EH (cell line): ENCODE measurements at places on chromosomes 2 and 18.
A peak's percentile ranks its signal among the peaks of the same experiment; 100 is the strongest.

- peak; percentile 25 for DNase-seq
These were observed 3.5 kb downstream of the NBEAL1 start for GRCh38 chr2:203018181-203018580.

DNA sequence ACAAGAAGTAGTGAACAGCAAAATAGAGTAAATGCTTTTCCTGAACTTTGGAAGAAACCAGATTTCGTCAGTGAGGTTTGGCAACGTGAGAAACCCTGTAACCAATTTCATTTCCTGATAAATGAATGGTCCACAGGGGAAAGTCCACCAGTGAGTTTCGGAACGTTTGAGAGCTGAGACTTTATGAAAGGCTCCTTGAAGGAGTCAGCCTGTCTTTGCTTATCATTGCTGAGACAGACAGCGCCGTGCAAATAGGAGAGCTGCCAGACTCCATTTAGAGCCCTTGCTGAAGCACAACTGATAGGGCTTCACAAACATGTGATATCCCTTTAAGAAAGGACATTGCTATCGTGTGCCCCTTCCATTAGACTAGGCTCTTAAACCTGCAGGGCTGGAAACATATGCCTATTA is 121.8 kb upstream of the SMAD7 start:
- no peak for DNase-seq

- DNase-seq, result no peak
These were observed 43.4 kb downstream of the ZNF516 start for GRCh38 chr18:76451396-76452331.

- peak; percentile 71 for DNase-seq
These were observed 6.5 kb upstream of the PPP3R1 start for GRCh38 chr2:68258851-68259250.

DNA sequence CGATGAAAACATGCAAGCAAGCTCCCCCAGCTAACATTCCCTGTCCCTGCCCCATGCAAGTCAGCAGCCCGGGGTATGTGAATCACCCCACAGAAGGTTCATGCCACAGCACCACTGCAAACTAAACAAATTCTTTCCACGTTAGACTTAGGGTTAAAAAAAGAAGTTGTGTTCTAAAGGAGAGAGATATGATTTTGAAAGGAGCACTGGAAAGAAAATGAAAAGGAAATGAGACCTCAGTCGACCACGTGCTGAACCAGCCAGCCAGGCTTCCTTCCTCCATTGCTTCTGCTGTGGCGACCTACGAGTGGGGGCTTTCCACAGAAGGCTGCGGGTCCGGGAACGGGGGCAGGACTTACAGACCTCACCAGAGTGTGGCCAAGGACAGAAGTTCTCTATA is 52.0 kb downstream of the ARL4C start:
- DNase-seq, result peak; percentile 97

- peak; percentile 60 for DNase-seq
These were observed 140.8 kb downstream of the MEIS1 start for GRCh38 chr2:66575625-66576310.

- DNase-seq, result no peak
These were observed 112.1 kb upstream of the MGAT5 start for GRCh38 chr2:134141598-134142340.

DNA sequence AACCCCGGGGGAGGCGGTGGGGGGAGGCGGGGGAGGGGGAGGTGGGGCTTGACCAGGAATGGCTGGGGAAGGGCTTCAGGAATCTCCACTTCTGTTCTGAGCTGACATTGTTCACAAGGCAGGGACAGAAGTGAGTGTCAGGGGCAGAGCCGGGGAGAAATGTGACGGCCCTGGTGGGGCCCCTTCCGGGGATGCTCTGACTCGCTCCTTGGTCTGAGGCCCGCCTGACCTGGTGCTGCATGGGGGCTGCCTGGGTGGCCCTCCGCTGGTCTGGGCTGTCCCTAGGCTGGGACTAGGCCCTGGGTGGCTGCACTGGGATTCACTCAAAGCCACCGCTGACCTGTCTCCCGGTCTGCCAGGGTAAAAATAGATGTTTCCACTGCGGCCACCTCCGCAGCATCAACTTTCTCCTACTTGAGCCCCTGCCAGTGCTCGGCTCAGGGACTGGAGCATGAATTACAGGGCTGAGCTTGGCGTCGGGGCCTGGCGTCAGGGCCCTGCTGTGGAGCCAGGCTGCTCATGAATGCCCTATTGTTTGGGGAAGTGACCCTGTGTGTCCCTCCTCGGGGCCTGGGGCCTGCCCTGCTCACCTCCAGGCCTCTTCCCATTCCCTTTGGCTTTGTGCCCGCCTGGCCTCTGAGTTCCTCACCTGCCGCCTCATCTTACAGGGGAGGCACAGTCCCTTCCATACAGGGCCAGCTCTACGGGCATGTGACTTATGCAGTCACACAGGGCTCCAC is 247.5 kb downstream of the DYSF start:
- DNase-seq, result no peak

DNA sequence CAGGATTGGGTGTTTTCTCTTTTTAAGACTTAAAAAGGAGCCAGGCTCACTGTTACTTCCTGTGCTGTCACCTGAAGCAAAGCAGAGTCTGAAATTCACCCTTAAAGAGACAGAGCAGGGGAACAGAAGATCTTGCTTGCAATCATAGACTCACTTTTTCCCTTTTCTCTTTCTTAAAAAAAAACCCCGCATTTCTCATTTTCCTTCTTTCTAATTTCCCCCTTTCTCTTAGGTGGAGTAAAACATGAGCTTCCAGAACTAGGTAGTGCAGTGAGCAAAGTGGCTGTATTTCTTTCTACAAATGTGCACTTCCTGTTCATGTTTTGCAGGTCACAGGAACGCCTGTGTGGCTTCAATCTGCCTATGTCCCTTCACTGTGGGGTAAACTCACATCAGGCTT is 381.2 kb downstream of the LPIN1 start:
- no peak for DNase-seq

DNA sequence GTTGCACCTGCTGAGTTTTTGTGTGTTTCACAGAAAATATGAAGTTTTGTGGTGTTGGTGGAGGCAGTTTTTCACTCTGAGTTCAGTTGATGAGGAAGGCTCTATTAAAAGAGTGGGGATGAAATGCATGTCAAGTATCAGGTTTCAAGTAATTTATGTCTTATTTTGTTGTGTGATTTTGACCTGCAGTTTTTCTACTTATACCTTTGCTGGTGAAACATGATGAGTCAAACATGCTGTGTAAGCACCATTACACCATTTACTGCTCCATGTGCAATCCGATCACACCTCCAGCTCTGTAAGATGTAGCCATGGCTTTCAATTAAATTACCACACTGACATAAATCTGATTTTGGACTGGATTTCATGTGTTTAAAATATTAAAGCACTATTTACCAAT is 174.5 kb upstream of the ZEB2 start:
- DNase-seq, result no peak

- DNase-seq, result peak; percentile 6
These were observed 80.0 kb upstream of the CPO start for GRCh38 chr2:206859330-206859739.

DNA sequence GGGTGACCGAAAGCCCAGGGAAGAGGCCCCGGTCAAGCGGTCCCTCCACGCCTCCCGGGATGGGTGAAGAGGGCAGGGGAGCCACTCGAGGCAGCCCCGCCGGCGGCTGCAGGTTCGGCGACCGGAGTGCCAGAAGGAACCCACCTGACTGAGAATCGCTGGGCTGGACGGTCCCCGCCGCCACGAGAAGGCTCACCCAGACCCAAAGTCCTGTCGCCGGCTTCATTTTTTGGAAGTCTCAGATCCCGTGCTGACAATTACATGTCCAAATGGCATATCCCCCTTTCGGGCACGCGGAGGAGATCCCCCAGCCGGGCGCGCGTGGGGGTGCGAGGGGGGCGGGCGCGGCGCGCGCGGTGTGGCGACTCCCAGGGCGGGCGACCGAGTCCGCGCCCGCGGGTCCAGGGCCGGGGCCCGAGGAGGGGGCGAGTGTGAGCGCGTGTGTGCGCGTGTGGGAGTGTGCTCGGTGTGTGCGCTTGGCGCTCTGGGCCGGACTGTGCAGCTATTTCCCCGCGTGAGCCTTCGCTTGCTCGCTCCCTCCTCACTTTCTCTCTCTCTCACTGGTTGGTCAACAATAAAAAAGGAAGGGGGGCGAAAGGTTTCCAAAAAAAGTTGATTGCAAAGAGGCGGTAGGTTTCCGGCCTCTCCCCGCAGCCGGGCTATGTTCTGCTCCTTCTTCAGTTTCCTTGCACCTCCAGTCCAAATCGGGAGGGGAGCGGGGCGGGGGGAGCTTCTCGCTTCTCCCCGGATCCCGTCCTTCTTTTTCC is at the start of gene ERBB4:
Gene ERBB4 (minus strand): TSS at position 498 of the 767 bp plus-strand sequence. CDS start 272 bp downstream, at position 226.
- peak; percentile 7 for DNase-seq

DNA sequence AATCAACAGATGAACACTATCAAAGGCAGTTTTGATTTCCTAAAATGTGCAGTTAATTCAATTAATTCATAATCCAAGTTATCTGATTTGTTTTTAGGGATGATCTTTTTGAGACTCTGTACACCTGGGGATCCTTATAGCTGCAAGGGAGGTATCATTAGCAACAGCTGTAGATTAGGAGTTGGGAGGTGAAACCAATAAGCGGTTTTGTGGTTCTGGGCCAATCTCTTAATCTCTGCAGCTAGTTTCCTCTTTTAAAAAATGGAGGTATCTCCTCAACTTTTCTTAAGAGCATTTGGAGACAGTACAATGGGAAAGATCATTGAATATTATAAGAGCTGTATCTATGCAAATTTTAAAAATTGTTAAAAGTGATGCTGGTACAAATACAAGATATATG is 126.0 kb downstream of the MC4R start:
- no peak for DNase-seq

GRCh38 chr2:230924470-230925341 is at the start of gene GPR55:
GPR55 (minus strand) TSS chr2:230925242; CDS start chr2:230910962, 14,280 bp downstream.
- DNase-seq, result no peak

DNA sequence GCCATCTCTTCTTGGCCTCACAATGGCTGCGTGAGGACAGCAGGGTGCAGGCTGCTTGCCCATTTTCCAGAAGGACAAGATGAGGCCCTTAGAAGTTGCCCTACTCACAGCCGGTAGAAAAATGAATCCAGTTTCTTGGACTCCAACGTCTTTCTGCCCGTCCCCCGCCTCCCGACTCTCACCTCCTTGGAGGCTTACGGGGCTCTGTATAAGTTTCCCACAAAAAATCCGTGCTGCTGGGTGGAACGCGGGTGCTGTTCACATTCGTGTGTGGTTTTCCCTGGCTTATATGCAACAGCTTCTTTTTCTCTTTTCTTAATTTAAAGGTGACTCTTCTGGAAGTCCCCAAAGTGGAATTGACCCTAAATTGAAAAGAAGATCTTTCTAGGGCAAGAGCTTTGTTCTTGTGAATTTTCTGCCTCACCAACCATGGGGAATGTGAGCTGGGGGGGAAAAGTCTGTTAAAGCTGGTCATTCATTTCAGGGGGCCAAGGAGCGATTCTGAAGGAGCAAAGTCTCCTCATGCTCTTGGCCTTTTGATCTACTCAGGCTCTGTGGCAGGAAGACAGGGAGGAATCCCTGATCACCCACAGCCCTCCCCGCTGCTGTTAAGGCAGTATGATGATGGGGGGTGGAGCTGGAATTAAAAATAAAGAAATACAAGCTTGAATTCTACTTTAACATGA is 51.3 kb downstream of the DDX1 start:
- DNase-seq, result no peak

DNA sequence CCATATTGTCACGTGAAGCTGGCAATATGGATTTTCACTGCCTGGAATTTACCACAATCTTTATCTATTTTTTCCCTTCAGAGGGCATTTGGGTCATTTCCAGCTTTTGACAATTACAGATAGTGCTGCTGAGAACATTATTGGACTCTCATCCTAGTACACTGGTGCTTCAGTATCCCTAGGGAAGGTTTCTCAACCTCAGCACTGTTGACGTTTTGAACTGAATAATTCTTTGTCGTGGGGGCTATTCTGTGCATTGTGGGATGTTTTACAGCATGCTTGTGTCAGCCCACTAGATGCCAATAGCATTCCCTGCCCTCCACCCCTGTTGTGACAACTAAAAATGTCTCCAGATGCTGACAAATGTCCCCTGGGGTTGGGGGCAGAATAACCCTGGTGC is 185.7 kb downstream of the TPGS2 start:
- no peak for DNase-seq

DNA sequence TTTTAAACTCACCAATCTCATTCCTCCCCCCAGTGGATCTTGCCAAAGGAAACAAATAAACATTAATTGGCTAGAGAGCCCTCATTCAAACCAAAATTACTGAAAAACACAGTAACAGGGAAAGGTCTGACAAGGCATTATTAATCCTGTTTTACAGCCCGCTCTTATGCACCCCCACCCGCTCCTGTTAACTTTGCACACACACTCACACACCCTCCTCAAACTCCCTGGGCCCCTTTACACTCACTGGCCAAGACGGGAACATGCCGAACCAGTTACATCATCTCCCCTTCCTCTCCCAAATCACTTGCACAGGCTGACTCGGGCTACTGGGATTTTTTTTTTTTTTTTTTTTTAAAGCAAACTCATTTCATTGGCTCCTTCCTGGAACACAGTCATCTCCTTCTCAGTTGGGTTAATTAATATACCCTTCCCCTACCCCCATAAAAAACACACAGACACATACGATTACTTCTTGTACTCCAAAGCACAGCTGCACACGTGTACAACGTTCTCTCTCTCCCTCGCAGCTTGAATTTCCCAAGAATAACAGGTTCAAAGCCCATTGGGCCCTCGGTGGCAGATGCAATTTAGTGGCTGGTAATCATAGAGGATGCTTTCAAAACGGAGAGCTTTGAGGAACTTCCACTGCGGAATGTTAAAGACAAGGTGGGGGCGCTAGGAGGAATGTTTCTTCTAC is 31.8 kb downstream of the KLF7 start:
- peak; percentile 95 for DNase-seq

- DNase-seq, result peak; percentile 27
These were observed 109.2 kb upstream of the THOC1 start for GRCh38 chr18:377088-377487.

DNA sequence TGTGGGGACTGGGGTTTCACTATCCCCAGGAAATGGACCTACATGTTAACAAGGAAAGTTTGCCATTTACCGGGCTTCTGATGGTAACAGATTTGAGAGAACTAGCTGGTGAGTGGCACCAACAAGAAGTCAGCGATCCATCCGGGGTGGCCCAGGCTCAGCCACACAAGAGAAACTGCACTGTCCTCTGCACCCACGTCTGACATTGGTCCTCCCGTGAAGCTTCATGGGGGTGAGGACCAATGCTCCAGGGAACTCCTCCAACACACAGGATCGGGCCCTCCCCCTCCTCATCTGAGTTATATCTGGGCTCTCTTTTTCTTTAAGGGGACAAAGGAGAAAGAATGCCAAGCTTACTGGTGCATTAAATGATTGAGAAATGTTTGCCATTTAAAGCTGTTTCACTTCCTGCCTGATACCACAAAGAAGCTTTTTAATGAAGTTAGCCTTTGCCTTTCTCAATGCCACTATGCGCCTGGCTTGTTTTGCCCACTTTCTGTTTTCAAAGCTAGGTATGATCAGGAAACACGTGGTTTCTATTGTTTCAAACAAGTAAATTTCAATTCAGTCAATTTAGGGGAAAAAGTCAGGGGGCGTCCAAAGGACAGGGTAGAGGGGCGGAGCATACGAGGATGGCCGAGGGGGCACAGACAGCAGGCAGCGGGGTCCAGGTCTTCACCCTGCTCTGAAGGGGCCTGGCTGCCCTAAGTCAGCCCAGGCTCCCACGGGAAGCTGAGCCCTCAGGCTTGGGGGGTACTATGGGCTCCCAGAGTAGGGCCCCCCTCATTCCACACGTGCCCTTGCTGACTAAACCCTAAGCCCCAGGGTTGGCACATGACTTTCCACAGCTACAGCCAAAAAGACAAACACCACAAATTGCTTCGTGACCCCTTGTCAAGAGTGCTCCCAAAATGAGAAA is 204.0 kb upstream of the ID2 start:
- DNase-seq, result no peak
